ENCODE measurements at places on chromosomes 12 and 14.

GRCh38 chr12:98916106-98916505 lies 271.0 kb downstream of the APAF1 start:
- DNase-seq, result no peak

DNA sequence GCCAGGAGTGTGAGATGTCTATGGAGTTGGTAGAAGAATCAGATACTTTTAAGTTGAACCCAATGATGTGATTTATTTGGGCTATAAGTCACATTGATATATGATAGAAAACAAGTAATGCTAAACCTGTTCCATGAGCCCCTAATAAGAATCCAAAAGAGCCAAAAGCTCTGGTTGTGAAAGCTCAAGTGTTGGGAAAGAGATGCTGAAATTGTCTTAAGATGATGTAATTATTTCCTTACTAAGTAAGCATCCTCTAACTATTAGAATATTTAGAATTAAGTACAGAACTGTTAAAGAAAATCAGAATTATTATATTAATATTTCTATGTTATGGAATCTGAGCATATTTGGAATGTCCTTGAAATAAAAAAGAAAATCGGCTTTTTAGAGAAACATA lies 17.6 kb upstream of the SLC2A13 start:
- DNase-seq, result no peak

DNA sequence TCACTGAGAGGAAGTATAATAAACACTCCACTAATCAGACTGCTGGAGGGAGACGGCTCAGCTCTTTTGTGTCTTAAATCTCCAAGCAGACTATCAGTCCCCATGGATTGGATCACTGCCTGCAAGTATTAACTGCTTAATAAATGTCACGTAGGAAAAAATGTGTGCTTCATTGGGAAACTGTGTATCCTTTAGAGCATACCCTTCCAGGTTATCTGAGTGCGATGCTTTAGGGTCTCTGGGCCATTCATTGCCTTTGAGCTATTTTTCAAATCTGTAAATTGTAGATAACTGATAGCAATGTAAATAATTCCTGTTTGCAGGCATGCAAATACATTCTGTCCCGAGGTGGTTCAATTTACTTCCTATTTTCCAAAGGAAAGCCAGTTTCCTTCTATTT lies 45.0 kb upstream of the VASH1 start:
- DNase-seq, result no peak

GRCh38 chr14:69354383-69355153 lies 43.5 kb downstream of the ERH start:
- DNase-seq, result no peak

DNA sequence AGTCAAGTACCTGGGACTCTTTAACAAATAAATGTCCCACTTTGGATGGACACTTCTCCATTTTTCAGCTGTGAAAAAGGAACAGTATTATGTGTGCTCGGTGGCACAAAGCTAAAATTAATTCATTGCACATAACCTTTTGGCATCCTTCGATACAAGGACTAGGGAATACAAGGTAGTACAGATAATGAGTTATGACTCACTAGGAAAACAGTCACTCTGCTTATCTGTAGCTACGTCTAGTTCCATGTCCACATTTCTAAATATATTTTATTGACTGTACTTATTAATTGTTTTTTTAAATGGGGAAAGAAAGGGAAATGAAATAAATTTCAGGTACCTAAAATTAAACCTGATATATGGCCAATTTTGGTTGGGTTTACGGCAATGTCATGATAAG lies 35.2 kb upstream of the RIC8B start:
- DNase-seq, result no peak

DNA sequence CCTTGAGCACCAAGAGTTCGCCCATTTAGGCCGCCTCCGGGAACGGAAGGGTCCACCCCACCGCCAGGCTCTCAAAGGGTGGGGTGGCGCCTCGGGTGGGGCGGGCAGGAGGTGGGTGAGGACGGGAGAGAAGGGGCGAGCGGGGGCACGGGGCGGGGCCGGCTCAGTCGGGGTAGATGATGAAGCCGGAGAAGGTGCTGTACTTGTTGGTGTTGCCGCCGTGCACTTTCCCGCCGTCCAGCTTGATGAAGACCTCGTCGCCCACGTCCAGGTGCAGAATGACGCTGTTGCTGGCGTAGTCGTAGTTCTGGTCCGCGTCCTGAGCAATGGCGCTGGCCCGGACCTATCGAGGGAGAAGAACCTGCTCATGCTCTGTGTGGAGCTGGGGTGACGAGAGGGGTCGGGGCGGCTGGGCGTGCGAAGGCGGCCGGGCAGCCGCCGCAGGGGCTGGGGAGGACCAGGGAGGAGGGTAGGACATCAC lies 4.1 kb downstream of the C1QL4 start:
- no peak for DNase-seq

DNA sequence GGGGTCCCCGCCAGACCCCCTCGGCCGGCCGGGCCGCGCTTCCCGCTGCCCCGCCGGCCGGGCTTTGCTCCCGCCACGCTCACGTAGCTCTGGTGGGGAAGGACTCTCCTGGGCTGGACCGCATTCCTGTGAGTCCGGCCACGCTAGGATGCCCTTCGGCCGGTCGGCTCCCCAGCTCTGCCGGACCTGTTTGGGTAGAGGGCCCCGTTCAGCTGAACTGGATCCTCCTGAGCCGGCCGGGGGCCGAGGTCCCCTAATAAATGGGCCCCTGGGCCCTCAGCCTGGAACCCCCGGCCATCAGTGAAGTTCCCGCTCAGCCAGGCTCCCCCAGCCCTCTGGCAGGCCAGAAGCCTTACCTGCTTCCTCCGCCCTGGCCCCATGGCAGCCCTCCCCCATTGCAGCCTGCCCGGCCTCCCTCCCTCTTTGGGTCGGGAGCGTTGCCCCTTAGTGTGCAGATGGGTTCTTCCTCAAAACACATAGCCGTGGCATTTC lies 593 bp downstream of the UNC119B start:
- peak; percentile 45 for DNase-seq

DNA sequence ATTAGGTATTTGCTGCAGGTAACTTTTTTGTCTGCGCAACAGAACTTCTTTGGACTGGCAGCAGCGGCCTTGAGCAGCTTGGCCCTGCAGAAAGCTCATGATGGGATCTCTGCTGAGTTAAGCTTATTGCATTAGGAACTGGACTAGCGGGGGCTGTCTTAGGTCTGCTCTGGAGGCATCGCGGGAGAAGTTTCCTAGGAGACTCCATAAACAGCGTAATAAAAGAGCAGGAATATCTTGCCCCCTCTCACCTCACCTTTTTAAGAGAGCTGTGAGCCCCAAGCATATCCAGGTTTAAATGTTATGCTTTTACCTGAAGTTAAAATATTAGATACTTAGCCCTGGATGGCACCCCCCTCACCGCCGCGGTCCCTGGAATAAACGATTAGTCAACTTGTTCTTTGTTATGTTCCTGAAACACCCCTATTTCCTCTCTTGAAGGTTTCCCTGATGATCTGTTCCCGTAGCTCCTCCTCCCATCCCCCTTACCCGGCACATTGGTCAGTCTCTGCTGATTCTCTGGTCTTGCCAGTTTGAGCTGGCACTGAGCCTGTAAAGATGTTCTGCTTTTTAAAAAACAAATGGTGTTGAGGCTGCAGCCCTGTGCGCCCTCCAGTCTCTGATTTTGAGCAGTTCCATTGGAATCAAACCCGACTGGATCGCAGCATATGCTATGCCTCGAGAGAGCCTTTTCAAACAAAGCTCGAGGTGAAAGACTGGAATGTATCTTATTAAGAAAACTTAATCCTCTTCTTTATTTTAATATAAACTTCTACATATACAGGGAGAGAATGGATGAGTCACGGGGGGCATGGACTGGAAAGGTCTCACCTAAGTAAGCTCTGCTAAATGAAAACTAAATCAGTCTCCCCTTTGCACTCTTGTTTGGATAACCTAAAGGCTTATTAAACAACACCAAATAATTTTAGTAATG lies 1.9 kb downstream of the MLXIP start:
- no peak for DNase-seq

- DNase-seq, result no peak
Measured at GRCh38 chr14:90839889-90840266, 23.6 kb upstream of the TTC7B start.

- no peak for DNase-seq
Measured at GRCh38 chr12:26188641-26189040, 6.7 kb upstream of the SSPN start.

DNA sequence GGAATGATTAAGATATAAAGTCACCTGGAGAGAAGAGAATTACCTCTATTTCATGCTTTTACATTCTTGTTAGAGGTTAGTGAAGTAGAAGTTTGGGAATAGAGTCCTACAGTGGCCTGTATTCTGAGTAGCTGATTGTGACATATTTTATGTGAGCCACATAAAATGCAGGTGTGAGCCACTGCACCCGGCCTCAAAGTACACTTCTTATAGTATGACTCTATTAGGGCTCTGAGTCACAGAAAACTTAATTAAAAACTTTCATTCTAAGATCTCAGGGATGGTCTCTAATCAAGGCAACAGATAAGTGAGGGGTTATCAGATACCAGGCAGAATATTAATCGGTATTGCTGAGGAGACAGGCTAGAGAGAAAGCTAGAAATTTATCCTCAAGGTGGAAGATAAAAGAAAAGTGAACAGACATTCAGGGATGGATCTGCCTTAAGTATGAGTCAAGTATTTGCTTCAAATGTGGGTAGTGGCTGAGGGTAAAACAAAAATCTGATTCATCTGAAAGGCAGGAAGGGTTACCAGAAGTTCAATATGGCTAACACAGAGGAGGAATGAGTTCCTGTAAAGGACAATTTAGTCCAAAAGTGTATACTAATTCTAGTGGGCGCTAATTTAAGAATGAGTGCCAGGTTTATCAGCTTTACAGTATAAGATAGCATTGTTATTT lies 5.5 kb upstream of the G2E3 start:
- no peak for DNase-seq

- DNase-seq, result no peak
Measured at GRCh38 chr14:59116984-59117415, 71.5 kb upstream of the DAAM1 start.

DNA sequence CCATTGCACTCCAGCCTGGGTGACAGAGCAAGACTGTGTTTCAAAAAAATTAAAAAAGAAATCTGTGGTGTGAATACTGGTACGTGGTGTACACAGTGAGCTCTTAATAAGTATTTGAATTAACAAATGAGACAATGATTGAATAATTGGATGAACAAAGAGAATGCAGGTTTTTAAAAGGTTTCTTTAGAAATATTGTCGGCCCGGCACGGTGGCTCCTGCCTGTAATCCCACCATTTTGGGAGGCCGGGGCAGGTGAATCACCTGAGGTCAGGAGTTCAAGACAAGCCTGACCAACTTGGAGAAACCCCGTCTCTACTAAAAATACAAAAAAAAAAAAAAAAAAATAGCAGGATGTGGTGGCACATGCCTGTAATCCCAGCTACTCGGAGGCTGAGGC lies 6.6 kb downstream of the HIF1A start:
- no peak for DNase-seq

GRCh38 chr12:57342207-57342691 lies 88.6 kb downstream of the R3HDM2 start:
- peak; percentile 34 for DNase-seq

DNA sequence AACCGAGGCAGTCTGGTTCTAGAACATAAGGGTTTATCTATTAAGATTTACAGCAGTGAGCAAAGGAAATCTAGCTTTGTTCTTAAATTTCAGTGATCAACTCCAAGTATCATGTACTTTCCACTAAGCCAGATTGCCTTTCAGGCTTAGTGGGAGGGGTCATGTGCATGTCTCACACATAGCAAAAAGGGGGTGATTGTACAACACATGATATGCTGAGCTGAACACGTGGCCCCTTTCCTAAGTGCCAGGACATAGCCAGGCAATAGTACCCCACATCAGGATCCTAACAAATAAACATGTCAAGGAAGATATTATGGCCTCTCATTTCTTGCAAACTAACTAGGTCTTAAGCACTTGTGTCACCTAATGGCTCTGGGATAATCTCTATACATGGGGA lies 347.2 kb downstream of the C12orf75 start:
- no peak for DNase-seq

GRCh38 chr14:53127832-53128231 lies 25.3 kb downstream of the DDHD1 start:
- DNase-seq, result no peak

GRCh38 chr14:67943947-67944346 lies 124.4 kb downstream of the RAD51B start:
- DNase-seq, result peak; percentile 61

- no peak for DNase-seq
Measured at GRCh38 chr12:31017535-31017934, 56.1 kb upstream of the DDX11 start.

GRCh38 chr14:92443167-92443566 lies 70.4 kb upstream of the RIN3 start:
- no peak for DNase-seq

DNA sequence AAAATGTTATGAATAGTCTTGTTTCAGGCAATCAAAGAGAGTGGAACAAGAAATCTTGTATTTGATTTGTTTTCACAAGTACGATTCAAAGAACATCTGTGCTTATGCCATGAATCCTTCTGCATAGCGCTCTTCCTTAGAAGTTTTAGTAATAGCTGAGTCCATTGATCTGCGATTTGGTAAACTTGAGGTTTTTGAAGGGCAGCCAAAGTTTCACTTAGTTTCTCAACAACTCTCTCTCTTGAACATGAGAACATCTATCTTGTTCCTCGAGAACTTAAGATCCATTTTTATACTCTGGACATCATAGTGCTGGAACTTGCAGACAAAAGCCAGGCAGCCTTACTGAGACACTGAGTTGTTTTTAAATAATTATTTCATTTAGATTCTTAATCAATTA lies 96.2 kb upstream of the USP15 start:
- no peak for DNase-seq

DNA sequence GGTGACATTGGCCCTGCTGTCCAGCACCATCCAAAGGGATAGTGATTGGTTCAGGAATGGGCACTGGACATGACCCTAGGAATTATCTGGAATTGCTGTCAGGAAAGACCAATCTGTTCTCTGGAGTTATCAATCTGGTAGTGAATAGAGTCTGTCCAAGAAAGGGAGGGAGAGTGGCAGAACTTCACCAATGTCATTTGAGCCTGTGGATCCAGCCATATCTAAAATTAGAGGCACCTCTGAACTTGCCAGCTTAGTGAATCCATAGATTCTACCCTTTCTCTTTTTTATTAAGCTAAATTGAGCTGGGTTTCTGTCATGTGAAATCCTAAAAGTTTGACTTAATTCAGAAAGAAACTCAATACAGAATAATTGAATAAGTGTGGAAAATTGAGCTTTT lies 93.9 kb downstream of the NKX2-1 start:
- DNase-seq, result no peak

- peak; percentile 46 for DNase-seq
Measured at GRCh38 chr14:73269729-73270531, 32.6 kb downstream of the PAPLN start.

- DNase-seq, result no peak
Measured at GRCh38 chr14:24314377-24315193, 3.3 kb downstream of the LTB4R start.

- no peak for DNase-seq
Measured at GRCh38 chr12:123021688-123022604, 41.5 kb downstream of the ARL6IP4 start.
